Caco-2 (cell line): ENCODE measurements at places on chromosomes 5 and 9. TPM values are rescaled to one million over a fixed set of nuclear protein-coding genes. Genes with fewer than 3 reads are reported as not detected.

DNA sequence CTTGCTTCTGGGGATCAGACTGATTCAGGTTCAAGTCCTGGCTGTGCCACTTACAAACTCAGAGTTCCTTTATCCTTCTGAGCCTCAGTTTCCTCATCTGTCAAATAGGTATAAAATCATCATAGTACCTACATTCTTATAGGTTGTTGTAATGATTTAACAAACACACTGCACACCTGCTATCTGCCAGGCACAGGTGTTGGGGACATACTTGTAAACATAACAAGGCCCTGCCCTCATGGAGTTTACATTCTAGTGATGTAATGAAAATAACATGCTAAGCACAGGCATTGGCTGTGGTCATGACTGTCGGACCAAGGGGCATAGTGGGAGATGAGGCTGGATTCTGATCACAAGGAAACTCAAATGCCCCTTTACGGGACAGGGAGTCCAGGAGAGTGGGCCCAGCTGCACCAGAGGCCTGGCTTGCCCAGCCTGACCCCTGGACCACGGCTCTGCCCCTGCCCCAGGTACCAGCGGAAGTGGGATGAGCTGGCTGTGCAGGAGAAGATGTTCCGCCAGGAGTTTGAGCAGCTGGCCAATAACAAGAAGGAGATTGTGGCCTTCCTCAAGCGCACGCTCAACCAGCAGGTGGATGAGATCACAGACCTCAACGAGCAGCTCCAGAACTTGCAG lies 2.3 kb downstream of the CFAP157 start:
- H3K36me3 ChIP-seq = no peaks in the 10 kb centered on the region
- H3K27ac ChIP-seq = no peak overlapping the region
- no peak for DNase-seq
- H3K27me3 ChIP-seq = no peaks in the 10 kb centered on the region
- H3K4me1 ChIP-seq = no peaks in the 10 kb centered on the region

GRCh38 chr9:108014353-108014752 lies 524.8 kb upstream of the KLF4 start:
- H3K27ac ChIP-seq = no peak overlapping the region
- H3K27me3 ChIP-seq = no peaks in the 10 kb centered on the region
- DNase-seq = no peak

DNA sequence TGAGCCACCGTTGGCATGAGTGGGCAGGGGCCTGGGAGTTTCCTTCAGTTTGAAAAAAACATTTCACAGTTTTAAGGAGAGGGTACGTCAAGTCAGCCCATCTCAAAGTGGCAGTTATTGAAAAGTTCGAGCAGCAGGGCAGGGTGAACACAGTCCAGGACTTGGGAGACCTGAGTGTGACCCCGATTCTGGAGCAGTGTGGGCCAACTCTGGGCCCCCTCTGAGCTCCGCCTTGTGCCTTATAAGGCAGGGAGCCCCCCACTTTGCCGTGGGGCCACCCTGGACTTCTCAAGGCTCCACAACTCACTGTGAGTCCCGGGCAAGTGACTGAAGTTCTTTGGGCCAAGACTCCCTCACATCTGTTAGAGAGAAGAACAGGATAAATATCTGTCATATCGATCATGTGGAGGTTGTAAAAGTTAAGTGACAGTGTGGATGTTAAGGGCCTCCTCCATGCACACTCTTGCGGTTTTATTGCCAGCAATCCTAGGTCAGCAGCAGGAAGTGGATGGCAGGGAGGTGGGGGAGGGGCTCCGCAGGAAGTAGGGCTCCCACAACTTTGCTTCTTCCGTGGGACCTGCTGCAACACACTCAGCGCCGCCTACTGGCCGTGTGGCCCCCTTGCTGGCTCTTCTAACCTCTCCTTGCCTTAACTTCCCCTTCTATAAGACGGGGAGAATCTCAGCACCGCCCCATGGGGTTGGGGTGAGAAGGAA lies 38.4 kb downstream of the HRH2 start:
- H3K27me3 ChIP-seq = no peaks in the 10 kb centered on the region
- DNase-seq = peak; percentile 68
- no peak overlapping the region for H3K27ac ChIP-seq
- H3K4me3 ChIP-seq = no peak overlapping the region

The GRM6 gene
- total RNA-seq = not detected in 2 replicates

The TMC1 gene
- total RNA-seq = not detected in 2 replicates

The TTLL11 gene
- total RNA-seq = 4.4 and 4.7 TPM in 2 replicates

DNA sequence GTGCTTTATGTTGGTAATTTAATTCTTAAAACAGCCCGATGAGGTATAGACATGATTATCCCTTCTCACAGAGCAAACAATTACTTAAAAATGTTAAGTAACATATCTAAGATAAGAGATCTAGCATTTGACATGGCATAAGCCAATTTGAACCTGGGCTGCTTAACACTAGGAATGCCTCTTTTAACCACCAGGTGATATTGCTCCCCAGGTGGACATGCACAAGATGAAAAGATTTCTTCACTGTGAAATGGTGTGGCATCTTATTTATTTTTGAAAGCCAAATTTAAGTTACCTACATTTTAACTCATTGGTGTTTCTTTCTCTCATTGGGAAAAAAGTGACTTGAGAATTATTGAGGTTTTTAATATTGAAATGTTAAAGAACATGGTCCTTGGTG lies 15.8 kb upstream of the LRRC70 start:
- DNase-seq = no peak
- no peaks in the 10 kb centered on the region for H3K36me3 ChIP-seq
- H3K4me3 ChIP-seq = no peak overlapping the region
- H3K27me3 ChIP-seq = no peaks in the 10 kb centered on the region

DNA sequence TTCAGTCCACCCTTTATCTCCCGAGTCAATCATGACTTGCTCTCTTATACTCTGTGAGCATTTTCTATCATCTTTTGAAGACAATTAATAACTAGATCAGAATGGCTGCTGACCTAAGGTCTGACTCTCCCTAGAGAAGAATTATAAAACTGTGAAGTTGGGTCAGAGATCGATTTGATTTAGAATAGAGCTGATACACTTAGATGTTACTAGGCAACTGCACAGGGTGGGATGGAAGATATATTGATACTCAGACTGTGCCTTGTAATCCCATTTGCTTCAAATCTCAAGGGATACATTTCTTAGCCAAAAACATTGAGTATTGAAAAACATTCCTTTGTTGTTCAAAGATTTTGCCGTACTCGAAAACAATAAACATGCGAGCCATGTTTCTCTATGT lies 106.0 kb upstream of the NMUR2 start:
- H3K27ac ChIP-seq = no peak overlapping the region
- no peaks in the 10 kb centered on the region for H3K36me3 ChIP-seq
- no peak overlapping the region for H3K4me3 ChIP-seq

GRCh38 chr5:131810510-131811249 lies 13.9 kb upstream of the FNIP1 start:
- H3K27me3 ChIP-seq = no peaks in the 10 kb centered on the region; the same call in 1 of the 2 replicates
- DNase-seq = no peak
- no peak overlapping the region for H3K27ac ChIP-seq

The INSL4 gene
- not detected in 2 replicates for total RNA-seq

DNA sequence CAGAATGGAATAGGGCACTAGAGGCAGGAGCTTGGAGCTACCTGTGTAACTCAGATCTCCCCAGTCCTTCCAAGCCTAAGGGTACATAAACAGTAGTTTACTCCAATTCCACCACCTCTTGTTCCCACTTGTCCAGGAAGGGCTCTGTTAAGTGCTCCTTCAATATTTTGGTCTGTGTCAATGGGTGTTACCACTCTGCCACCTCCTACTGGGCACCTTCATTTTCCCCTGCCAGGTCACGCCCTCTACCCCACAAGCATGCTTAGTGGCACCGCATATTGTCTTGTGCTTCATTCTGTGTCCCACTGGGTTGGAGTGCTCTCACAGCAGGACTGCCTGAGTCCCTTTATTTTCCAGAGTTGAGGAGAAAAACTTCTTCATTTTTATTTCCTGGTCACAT lies 459.8 kb downstream of the ARHGEF28 start:
- no peaks in the 10 kb centered on the region for H3K36me3 ChIP-seq
- no peaks in the 10 kb centered on the region for H3K4me1 ChIP-seq
- H3K27ac ChIP-seq = no peak overlapping the region
- no peaks in the 10 kb centered on the region for H3K27me3 ChIP-seq
- no peak overlapping the region for H3K4me3 ChIP-seq
- DNase-seq = no peak

GRCh38 chr9:121350993-121351561 lies 19.0 kb downstream of the STOM start:
- no peak overlapping the region for H3K27ac ChIP-seq
- no peaks in the 10 kb centered on the region for H3K4me1 ChIP-seq
- no peaks in the 10 kb centered on the region for H3K36me3 ChIP-seq
- no peak for DNase-seq
- H3K27me3 ChIP-seq = no peaks in the 10 kb centered on the region

DNA sequence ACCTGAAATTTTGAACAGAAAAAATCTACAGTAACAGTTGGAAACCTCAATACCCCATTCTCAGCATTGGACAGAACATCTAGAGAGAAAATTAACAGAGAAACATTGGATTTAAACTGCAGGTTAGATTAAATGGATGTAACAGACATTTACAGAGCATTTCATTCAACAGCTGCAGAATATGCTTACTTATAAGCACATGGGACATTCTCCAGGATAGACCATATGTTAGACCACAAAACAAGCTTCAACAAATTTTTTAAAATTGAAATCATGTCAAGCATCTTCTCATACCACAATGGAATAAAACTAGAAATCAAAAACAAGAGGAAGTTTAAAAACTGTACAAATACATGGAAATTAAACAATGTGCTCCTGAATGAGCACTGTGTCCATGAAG lies 316.3 kb downstream of the FAM170A start:
- no peaks in the 10 kb centered on the region for H3K36me3 ChIP-seq
- H3K4me3 ChIP-seq = no peak overlapping the region
- no peak for DNase-seq

- no peak overlapping the region for H3K4me3 ChIP-seq
- no peaks in the 10 kb centered on the region for H3K4me1 ChIP-seq
- DNase-seq = no peak
- H3K36me3 ChIP-seq = no peaks in the 10 kb centered on the region
- no peak overlapping the region for H3K27ac ChIP-seq
- no peaks in the 10 kb centered on the region for H3K27me3 ChIP-seq
These were observed 5.4 kb upstream of the FOXE1 start for GRCh38 chr9:97847474-97848214.

- no peaks in the 10 kb centered on the region for H3K36me3 ChIP-seq
- no peaks in the 10 kb centered on the region for H3K27me3 ChIP-seq
- peak overlapping the region; percentile 63 for H3K27ac ChIP-seq
- peak; percentile 40 for DNase-seq
These were observed 4.8 kb upstream of the IER5L start for GRCh38 chr9:129182625-129183494.

GRCh38 chr5:134554319-134555222 lies 29.1 kb downstream of the JADE2 start:
- no peak overlapping the region for H3K4me3 ChIP-seq
- peaks cover 7% of the 10 kb centered on the region for H3K36me3 ChIP-seq
- no peak overlapping the region for H3K27ac ChIP-seq
- DNase-seq = no peak
- no peaks in the 10 kb centered on the region for H3K4me1 ChIP-seq

The FAM78A gene
- 0.70 and 0.88 TPM in 2 replicates for total RNA-seq

The SERF1A gene
- total RNA-seq = 4.6 and 5.4 TPM in 2 replicates

GRCh38 chr9:93059715-93060578 lies 1.4 kb downstream of the SUSD3 start:
- no peaks in the 10 kb centered on the region for H3K27me3 ChIP-seq
- H3K4me3 ChIP-seq = no peak overlapping the region
- no peaks in the 10 kb centered on the region for H3K36me3 ChIP-seq
- DNase-seq = no peak
- peaks cover 16% of the 10 kb centered on the region for H3K4me1 ChIP-seq
- H3K27ac ChIP-seq = no peak overlapping the region

DNA sequence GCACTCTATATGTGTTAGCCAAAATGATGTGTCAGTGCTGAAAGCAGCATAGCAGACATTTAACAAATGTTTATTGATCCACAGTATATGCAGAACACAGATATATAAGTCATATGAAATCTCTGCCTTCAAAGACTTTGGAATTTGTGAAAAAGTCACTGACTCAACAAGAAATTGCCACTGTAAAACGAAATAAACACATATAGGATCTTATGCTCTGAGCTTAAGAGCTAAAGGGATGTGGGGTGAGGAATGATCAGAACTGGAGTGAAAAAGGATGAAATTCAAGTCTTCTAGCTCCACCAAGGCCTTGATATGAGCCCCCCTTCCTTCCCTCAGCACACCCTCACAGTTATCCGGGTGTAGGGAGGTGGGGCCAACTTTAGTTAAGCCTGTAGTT lies 49.9 kb downstream of the PLAC8L1 start:
- H3K36me3 ChIP-seq = no peaks in the 10 kb centered on the region; the same call in none of the 2 replicates
- no peak overlapping the region for H3K4me3 ChIP-seq
- no peaks in the 10 kb centered on the region for H3K27me3 ChIP-seq
- DNase-seq = no peak
- H3K4me1 ChIP-seq = no peaks in the 10 kb centered on the region

GRCh38 chr5:150024346-150024984 lies 23.9 kb downstream of the HMGXB3 start:
- no peak overlapping the region for H3K27ac ChIP-seq
- H3K4me1 ChIP-seq = peaks cover 19% of the 10 kb centered on the region
- peaks cover 10% of the 10 kb centered on the region for H3K36me3 ChIP-seq
- DNase-seq = no peak
- H3K4me3 ChIP-seq = no peak overlapping the region

GRCh38 chr5:71836559-71837112 lies 117.6 kb downstream of the CARTPT start:
- no peak for DNase-seq
- no peaks in the 10 kb centered on the region for H3K4me1 ChIP-seq
- H3K4me3 ChIP-seq = no peak overlapping the region
- H3K27ac ChIP-seq = no peak overlapping the region

The PLPP7 gene
- 0.11 TPM in 1 of 2 replicates, not detected in the other for total RNA-seq

- H3K27me3 ChIP-seq = no peaks in the 10 kb centered on the region
- H3K36me3 ChIP-seq = no peaks in the 10 kb centered on the region
- H3K27ac ChIP-seq = no peak overlapping the region
- no peaks in the 10 kb centered on the region for H3K4me1 ChIP-seq
- H3K4me3 ChIP-seq = no peak overlapping the region
These were observed 601.3 kb downstream of the PSAT1 start for GRCh38 chr9:78898234-78898633.

DNA sequence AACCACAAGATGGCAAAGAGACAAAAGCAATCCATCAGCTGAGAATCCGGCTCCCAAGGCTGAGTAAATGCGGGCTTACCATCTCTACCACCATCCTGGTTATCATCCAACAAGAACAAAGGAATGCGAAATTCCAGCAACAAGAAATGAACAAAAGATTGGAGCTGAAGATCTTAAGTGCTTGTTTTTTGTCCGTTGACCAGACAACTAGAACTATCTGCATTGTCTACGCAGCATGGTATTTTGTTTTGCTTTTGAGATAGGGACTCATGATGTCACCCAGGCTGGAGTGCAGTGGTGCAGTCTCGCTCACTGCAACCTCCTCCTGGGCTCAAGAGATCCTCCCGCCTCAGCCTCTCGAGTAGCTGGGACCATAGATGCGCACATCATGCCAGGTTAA lies 88.9 kb downstream of the ZNF366 start:
- H3K27ac ChIP-seq = no peak overlapping the region
- no peaks in the 10 kb centered on the region for H3K4me1 ChIP-seq
- no peak overlapping the region for H3K4me3 ChIP-seq
- H3K27me3 ChIP-seq = no peaks in the 10 kb centered on the region

GRCh38 chr5:157303667-157304327 lies 37.9 kb downstream of the CYFIP2 start:
- no peak overlapping the region for H3K4me3 ChIP-seq
- H3K36me3 ChIP-seq = no peaks in the 10 kb centered on the region; the same call in 1 of the 2 replicates
- H3K27me3 ChIP-seq = no peaks in the 10 kb centered on the region
- no peaks in the 10 kb centered on the region for H3K4me1 ChIP-seq

- H3K4me1 ChIP-seq = peaks cover 18% of the 10 kb centered on the region
- DNase-seq = no peak
- H3K36me3 ChIP-seq = no peaks in the 10 kb centered on the region
- H3K4me3 ChIP-seq = no peak overlapping the region
- no peaks in the 10 kb centered on the region for H3K27me3 ChIP-seq
These were observed 42.5 kb upstream of the ROR2 start for GRCh38 chr9:91992461-91993041.
